ENCODE measurements at places on chromosomes 7 and 10.
A peak's percentile ranks its signal among the peaks of the same experiment; 100 is the strongest.

GRCh38 chr10:22959950-22960349 is 32.1 kb downstream of the ARMC3 start:
- DNase-seq, result no peak

- no peak for DNase-seq
Measured at GRCh38 chr7:88523645-88524044, 217.0 kb upstream of the STEAP4 start.

DNA sequence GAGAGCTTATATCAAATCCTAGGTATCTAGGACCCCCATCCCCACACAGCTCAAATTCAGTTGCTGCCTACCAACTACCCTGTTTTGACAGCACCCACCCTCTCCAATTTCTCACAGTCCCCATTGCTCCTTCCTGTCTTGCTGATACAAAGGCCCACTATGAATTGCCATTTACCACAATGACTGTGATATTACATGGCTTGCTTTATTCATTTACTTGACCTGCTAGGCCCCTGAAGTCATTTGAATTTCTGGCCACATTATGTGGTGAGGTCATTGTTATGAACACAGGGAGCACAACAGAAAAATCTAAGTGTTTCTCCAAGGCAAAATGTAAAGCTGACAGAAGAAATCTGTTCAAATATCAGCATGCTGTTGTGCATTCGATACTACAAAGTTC is 101.4 kb downstream of the PPP1R17 start:
- DNase-seq, result no peak

DNA sequence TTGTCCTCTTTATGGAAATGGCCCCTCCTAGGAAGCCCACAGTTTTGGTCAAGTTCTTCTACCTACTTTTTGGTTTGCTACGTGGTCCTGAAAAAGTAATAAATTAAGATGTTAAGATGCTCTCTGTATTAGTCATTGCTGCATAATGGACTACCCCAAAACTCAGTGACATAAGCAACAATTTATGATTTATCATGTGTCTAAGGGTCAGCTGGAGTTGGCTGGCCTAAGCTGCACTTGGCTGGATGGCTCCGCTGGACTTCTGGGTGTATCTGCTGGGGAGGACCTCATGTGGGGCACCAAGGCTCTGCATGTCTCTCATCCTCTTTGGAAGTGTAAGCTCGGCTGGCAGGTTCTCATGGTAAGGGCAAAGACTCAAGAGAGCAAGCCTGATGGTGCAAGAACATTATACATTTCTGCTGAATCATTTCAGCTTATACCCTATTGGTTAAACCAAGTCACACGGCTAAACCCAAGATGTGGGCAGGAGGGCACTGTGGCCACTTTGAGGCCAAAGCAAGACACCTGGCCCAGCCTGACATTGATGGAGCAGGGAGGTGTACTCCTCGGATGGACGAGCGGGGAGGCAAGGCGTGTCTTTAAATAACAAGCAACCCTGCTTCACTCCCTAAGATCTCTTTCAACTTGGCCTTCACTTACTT is 47.7 kb downstream of the TBXAS1 start:
- no peak for DNase-seq

- DNase-seq, result peak; percentile 51
Measured at GRCh38 chr7:79317728-79318127, 135.7 kb downstream of the MAGI2 start.

DNA sequence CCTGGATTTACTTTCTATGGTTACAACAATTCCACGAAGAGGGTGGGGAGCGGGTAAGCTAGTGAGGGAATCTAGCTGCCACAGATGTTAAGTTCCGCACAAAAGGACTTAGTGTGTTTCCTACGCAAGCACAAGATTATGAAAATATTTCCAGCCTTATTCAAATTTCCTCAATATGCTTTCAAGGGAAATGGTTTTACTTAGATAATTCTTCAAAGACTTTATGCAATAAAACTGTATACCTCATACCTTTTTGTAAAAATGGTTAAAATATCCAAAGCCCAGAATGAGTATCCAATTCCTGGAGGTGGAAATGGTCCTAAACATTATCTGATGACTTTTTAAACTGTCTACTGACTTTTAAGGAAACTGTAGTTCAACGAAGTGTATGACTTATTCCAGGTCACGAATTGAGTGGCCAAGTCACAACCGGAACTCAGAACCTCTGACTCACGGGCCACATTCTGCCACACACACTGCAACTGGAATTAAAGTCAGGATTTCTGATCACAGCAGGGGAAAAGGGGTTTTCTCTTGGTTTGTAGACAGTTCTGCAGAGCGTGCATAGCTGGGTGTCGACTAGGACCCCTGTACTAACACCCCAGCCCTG is 20.2 kb upstream of the INSIG1 start:
- DNase-seq, result no peak

- no peak for DNase-seq
Measured at GRCh38 chr10:101490026-101490425, 98.0 kb downstream of the POLL start.

DNA sequence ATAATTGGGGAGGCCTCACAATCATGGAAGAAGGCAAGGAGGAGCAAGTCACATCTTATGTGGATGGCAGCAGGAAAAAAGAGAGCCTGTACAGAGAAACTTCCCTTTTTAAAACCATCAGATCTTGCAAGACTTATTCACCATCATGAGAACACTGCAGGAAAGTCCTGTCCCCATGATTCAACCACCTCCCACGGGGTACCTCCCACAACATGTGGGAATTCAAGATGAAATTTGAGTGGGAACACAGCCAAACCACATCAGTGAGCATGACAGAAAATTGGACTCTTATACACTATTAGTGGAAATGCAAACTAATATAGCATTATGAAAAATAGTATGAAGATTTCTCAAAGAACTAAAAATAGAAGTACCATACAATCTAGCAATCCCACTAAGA is 271.2 kb downstream of the MAGI2 start:
- no peak for DNase-seq

DNA sequence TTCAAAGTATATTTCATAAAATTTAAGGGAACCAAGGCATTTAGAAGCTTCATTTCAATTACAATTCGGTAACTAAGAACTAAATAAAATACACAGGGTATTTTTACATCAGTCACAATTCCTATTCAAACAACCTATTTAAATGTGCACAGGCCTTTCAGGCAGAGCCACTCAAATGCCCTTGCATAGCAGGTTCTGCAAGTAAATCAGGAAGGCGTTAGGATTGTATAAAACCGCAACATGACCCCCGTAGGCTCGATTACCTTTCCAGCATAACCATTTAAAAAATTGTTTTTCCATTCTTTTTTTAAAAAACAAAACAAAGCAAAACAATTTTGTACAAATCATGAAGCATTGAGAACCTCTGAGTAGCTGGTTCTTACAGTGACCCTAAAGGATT is 289.9 kb upstream of the SP8 start:
- DNase-seq, result no peak

DNA sequence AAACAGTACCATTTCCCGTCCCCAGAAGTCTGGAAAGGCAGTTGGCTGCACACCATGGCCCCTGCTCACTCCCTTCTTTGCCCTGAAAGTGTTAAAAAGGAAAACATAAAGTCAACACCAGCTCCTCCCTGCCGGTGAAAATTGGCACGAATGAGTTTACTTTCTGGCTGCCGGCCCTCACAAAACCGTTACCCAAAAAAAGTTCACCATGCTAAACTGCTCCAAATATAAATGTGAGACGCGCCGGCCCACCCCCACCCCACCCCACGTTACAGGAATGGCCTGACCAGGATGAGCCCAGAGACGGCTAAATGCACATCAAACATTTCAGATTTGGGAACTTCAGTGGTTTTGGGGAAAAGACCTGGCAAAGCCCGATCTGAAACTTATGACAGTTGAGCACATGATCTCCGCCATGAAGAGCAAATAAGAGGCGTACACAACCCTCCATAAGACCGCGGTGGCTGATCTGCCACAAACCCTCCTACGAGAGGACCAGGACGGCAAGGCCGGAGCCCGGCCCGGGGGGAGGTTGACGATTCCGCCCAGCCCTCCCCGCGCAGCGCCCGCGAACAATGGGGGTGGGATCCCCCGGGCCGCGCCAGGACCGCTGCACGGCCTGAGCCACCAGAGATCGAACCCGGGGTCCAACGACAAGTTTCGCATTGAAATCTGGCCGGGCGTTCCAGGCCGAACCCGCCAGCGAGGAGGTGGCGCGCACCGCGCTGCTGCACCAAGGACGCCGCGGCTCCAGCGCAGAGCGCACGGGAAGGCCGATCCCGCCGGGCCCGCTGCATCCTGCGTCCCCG is 952 bp downstream of the DIP2C start:
- DNase-seq, result no peak

GRCh38 chr7:156162451-156162850 is 350.2 kb upstream of the SHH start:
- DNase-seq, result no peak

GRCh38 chr7:1743481-1744230 is 73.6 kb downstream of the ELFN1 start:
- no peak for DNase-seq
